HS-5 (cell line): ENCODE measurements at places on chromosomes 4 and X.

DNA sequence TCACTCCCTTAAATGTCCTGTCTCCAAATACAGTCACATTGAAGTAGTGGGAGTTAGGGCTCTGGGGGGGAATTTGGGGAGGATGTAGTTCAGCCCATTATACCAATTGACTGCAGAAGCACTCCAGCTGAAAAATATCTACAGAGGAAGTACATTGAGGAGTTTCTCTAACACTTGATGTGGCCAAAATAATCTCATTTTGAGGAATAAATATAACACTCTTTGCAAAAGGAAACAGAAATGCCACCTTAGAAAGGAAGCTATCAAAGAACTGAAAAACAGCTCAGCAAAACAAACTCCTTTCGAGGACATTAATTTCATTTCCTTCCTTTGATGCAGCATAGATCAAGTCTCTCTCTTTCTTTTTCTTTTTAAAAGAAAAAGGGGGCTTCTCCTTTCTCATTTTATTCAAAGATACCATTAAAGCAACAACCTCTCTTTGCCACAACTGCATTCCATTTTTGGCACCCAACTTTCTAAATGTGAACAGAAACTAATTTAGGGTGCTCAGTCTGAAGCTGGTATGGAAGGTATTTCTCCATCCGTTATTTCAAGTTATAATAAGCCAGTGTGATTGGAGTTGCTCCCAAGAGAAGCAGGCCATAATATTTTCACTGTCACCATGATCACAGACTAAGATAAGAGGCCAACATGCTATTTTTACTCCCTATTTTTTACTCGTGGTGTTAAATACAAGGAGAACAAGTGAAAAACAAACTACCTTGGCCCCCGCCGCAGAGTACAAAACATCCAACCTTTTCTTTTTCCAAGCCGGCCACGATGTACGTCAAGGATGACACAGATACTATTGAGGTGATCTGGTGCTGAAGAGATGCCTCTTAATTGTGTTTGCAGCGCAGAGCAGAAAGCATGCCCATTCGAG lies 230.4 kb upstream of the GATB start:
- no peak for DNase-seq

DNA sequence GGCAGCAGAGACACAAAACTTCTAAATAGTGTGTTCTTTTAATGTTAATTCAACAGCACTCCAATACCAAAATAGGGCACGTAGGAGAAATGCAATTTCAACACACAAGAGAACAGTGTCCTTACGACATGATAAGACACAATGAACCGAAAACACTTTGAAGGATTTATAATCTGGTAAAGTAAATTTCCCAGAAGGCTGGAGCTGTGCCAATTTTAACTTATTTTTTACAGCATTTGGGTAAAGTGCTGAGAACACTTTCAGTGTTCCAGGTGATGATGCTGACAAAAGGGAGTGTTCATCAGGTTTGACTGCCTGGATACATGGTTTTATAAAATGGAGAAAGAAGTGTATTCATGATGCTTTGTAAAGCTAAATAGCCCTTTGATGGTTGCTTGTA lies 76.5 kb downstream of the MAPK10 start:
- no peak for DNase-seq

- DNase-seq = no peak
Observed at GRCh38 chr4:112266823-112267222, 18.9 kb downstream of the TIFA start.

DNA sequence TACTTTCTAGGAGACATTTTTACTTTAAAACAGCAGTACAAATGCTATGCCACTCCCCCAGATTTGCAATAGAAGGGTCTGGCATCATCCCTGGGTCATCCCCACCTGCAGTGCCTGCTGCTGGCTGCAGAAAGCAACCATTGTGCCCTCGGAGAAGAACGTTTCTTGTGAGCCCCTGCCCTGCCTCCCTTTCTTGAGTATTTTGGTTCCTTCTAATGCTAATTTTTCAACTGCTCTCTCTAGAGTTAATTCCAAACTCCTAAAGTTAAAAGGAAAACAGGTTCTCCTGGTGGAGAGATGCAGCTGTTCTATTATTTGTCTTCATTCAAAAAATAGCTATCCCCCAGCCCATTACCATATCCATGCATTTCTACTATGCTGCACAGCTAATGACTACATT lies 107.1 kb downstream of the IDS start:
- no peak for DNase-seq

- no peak for DNase-seq
Observed at GRCh38 chr4:97560009-97560408, 583.3 kb downstream of the STPG2 start.

- no peak for DNase-seq
Observed at GRCh38 chrX:17833954-17834353, 27.1 kb downstream of the RAI2 start.

DNA sequence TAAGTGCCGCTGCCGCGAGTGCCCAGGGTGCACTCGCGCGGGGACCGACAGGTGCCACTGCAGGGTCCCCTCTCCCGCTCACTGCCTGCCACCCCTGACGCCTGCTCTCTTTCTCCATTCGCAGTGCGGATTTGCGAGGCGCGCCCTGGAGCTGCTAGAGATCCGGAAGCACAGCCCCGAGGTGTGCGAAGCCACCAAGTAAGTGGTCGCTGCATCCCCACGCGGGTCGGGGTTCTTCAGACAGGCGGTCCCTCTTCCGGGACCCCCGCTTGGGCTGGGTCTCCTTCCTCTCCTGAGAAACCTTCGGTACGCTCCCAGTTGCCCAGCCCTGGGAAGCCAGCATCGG lies 547 bp downstream of the GUCY1A1 start:
- DNase-seq = no peak

DNA sequence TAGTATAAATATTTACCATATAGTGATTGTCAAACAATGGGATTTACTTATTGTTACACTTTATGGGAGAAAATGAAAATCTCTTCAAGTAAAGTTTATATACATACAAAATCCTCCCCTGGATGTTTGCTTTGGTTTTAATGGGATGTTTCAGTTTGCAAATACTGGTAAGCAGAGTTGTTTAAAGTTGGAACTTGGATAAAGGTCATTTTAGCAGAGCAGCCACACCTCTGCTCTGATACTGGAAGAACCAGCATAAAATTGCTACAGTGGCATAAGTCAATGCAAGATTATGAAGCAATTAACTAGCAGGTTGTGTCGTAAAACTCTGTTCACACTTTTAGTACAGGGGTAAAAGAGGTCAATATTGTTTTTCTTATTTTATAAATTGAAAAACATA lies 101.2 kb downstream of the TRAPPC11 start:
- DNase-seq = no peak

DNA sequence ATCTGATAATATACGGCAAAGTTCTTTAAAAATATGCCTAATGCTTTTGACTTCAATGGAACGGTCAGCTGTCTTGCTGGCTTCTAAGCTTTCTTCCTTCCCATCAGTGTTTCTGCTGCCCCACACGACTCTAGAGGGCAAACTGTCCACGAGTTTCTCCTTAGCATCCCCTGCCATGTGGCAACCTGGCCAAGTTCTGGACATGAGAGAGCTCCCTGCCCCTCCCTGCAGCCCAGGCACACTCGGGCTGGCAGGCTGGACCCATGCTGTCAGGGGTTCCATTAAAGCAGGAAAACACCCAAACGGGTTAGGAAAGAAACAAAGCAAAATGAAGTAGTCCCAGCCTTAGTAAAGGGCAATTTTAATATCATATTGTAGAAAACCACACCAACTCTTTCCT lies 38.8 kb downstream of the KDR start:
- DNase-seq = no peak

- DNase-seq = peak; percentile 3
Observed at GRCh38 chrX:31832263-31832662, 760.4 kb upstream of the FTHL17 start.

DNA sequence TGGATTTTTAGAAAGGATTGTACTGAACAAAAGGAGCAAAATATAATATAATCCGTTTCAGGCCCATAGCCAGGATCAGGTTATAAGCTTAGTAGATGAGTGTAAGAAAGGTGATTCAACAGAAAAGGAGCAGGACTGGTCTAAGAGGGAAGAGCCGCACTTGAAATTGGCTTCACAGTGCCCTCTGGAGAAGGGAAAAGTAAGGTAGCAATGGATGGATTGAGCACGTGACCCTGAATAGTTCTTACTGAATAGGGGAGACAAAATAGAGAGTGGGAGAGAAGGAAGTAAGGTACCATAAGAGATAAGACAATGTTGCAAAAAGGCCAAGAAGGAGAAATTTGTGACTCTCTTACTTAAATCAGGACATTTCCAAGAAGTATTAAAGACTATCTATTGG lies 15.6 kb downstream of the CXorf66 start:
- DNase-seq = no peak

GRCh38 chrX:86014421-86014820 lies 32.9 kb downstream of the CHM start:
- DNase-seq = no peak

GRCh38 chrX:22399437-22400192 lies 126.9 kb downstream of the CBLL2 start:
- no peak for DNase-seq

DNA sequence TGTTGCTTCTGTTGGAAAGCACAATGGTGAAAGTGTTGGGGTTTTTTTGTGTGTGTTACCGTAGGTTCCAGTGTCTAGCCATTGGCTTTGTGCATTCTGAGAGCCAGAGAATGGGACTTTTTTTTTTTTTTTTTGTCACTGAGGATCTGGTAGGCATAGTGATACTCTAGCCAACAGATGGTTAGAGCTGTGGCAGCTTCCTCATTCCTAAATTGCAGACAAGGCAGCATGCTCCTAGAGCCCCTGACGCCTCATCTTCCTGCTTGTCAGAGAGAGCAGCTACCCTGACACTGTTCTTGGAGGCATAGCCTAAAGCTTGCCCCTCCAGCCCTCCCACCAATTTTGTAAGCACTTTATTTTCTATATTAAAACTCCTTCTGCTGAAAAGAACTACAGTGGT lies 27.0 kb downstream of the ARHGEF9 start:
- no peak for DNase-seq

GRCh38 chr4:38008571-38009021 lies 48.4 kb downstream of the PTTG2 start:
- no peak for DNase-seq

GRCh38 chr4:159232465-159233106 lies 129.7 kb downstream of the RAPGEF2 start:
- no peak for DNase-seq

DNA sequence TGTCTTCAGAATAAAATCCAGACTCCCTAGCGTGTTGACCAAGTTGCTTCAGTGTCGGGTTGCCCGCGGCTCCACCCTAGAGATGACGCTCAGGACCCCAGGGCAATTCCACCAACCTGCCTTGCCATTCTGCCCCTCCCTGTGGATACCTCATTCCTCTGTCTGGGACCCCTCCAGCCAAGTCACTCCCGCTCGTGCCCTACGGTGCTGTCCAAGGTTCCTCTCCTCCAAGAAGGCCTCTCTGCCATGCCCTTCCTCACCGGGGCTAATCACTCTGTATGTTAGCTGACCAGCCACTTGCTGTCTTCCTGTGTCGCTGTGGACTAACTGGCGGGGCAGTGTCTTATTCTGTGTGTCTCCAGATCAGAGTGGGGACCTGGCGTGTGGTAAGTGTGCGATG lies 46.6 kb downstream of the TENM3 start:
- no peak for DNase-seq

DNA sequence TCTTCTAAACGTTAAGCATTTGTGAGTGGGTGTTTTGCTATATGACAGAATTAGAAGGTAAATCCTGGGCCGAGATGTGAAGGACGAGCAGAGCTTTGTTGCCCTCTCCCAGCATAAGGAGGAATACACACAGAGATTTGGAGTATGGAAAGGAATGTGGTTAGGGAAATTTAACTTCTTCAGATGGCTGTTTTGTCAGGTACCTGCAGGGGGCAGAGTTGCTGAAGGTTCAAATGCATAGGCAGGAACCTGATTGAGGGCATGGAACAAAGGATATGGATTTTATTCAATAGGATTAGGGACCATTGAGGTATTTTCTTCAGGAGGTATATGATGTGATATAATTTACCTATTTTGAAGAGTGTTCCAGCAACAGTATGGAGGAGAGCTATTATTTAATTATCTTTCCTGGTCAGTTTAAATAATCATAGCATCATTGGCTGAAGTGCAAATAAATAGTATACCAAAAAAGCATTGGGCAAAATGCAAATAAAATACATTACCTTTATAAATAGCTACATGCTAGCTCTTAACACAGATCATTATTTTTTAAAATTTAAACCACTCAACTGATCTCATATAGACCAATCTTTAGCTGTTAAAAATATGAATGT lies 143.6 kb downstream of the SLIT2 start:
- no peak for DNase-seq

- no peak for DNase-seq
Observed at GRCh38 chrX:9677098-9677739, 88.4 kb downstream of the GPR143 start.

GRCh38 chr4:65635051-65635821 lies 35.1 kb downstream of the EPHA5 start:
- no peak for DNase-seq

GRCh38 chr4:183532821-183533220 lies 28.0 kb downstream of the ING2 start:
- peak; percentile 44 for DNase-seq

GRCh38 chrX:10199212-10199611 lies 42.4 kb downstream of the CLCN4 start:
- no peak for DNase-seq

GRCh38 chr4:151227172-151227571 lies 49.8 kb upstream of the PRSS48 start:
- DNase-seq = no peak

DNA sequence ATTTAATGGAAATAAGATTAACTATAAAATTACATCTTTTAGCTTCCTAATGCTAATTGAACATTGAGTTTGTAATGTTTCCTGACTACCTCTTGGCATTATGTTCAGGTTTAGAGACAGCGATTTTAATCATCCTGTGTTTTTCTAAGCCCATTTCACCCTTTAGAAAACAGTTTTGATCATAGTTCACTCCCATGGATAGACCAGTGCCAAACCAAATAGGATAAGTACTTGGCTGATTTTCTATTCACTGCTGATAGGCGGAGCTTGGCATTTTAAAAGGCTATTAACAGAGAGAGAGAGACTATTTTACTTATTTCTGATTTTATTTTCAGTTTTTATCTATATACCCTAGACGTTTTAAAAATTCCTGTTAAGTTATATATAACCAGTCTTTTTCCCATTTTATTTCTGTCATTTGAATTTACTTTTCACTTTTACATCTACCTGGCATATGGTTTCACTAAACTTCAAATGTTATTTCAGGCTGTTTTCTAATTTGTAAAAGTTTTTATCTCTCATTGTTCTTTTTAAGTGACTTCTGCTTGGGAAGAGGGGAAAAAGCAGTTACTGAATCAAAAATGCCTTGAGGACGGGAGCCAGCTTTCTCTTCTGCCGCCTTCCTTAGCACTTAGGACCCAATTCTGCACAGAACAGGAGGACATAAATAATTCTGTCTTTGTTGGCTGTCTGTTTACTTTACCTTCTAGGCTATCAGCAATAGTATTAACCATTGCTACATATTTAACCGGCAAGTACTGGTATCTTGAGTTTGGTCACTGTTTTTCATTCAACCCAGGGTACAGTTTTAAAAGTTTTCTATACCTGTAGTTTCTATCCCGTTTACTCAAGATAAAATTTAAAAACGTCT lies 46.4 kb downstream of the SGMS2 start:
- no peak for DNase-seq

- DNase-seq = no peak
Observed at GRCh38 chrX:103562801-103563200, 22.5 kb upstream of the TCEAL4 start.
